WTC11 (cell line): ENCODE measurements at places on chromosomes 16 and 17. TPM values are rescaled to one million over a fixed set of nuclear protein-coding genes. Genes with fewer than 3 reads are reported as not detected.

DNA sequence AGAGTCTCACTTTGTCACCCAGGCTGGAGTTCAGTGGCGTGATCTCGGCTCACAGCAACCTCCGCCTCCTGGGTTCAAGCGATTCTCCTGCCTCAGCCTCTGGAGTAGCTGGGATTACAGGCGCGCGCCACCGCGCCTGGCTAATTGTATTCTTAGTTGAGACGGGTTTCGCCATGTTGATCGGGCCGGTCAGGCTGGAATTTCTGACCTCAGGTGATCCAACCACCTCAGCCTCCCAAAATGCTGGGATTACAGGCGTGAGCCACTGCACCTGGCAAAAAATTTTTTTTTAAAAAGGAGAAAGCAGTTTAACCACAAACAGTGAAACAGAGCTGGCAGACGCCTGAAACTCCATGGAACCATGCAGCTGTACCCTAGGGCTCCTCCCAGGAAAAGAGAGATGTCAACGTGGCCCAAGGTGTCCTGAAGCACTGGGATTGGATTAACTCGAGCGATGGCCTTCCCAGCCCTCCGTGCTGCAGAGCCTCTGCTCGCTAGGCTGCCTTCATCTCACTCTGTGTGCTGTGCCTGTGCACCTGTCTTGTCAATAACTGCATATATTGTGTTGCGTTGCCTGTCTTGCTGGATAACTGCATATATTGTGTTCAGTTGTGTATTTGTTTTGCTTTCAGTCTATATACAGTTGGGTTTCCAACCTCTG, 29.6 kb upstream of the FOXK2 start:
- DNase-seq, result no peak
- H3K36me3 ChIP-seq, result peaks cover 29% of the 10 kb centered on the region
- H3K27ac ChIP-seq, result peak overlapping the region; percentile 6; the same call in 1 of the 2 replicates
- H3K4me3 ChIP-seq, result no peak overlapping the region
- peaks cover 3% of the 10 kb centered on the region; the same call in 1 of the 2 replicates for H3K27me3 ChIP-seq

The PPL gene
- 28.5 to 29.6 TPM (median 28.7 TPM) in 3 replicates for total RNA-seq

The CLEC16A gene
- total RNA-seq, result 14.4 to 16.0 TPM (median 15.4 TPM) in 3 replicates

DNA sequence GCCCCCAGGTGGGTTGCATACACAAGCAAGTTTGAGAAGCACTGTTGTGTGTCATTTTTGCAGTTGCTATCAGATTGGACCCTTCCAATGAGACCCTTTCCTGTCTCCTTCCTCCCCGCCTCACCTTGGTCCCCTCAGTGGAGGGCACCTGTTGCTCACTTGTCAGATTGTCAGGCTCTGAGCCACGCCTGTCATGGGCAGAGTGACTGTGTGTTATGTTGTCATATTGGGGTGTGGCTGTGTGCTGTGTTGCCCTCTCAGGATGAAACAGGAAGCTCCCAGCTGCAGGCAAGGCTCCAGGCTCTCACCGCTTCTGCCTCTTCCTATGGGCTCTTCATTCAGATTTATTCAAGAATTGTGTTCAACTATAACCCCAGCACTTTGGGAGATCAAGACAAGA, 302.9 kb downstream of the CPPED1 start:
- H3K27me3 ChIP-seq, result peaks cover under 1% of the 10 kb centered on the region; the same call in 1 of the 2 replicates
- H3K4me1 ChIP-seq, result no peaks in the 10 kb centered on the region
- H3K27ac ChIP-seq, result no peak overlapping the region
- no peak for DNase-seq
- no peak overlapping the region for H3K4me3 ChIP-seq
- no peaks in the 10 kb centered on the region for H3K36me3 ChIP-seq

DNA sequence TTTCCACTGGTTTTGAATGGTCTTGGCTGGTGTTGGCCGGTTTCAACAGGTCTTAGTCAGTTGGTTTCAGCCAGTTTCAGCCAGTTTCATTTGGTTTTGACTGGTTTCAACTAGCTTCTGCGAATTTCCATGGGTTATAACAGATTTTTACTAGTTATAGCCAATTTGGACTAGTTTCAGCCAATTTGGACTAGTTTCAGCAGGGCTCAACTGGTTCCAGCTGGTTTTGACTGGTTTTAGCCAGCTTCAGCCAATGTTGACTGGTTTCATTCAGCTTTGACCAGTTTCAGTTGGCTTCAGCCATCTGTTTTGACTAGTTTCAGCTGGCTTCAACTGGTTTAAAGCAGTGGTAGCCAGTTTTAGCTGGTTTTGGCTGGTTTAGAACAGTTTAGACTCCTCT, 432.6 kb downstream of the UTP18 start:
- no peaks in the 10 kb centered on the region for H3K4me1 ChIP-seq
- peaks cover 20% of the 10 kb centered on the region for H3K36me3 ChIP-seq
- H3K27me3 ChIP-seq, result peaks cover 8% of the 10 kb centered on the region
- H3K27ac ChIP-seq, result no peak overlapping the region
- no peak for DNase-seq
- H3K4me3 ChIP-seq, result no peak overlapping the region

DNA sequence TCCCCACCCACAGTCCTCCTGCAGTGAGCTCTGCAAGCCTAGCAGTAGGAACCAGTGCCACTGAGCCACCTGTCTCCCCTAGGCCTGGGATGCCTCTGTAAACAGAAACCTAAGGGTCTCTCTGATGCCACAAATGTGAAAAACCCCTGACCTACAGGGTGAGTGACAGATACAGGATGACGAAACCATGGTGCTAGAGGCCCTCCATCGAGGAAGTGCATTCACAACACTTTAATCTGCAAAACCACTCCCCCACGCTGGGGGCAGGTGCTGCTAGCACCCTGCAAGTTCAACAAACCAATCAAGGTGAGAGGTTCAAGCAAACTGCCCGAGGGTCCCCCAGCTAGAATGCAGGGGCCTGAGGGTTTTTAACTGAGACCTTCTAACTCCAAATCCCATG, 59.5 kb downstream of the CDYL2 start:
- no peaks in the 10 kb centered on the region for H3K27me3 ChIP-seq
- no peaks in the 10 kb centered on the region for H3K4me1 ChIP-seq
- H3K36me3 ChIP-seq, result peaks cover 10% of the 10 kb centered on the region

DNA sequence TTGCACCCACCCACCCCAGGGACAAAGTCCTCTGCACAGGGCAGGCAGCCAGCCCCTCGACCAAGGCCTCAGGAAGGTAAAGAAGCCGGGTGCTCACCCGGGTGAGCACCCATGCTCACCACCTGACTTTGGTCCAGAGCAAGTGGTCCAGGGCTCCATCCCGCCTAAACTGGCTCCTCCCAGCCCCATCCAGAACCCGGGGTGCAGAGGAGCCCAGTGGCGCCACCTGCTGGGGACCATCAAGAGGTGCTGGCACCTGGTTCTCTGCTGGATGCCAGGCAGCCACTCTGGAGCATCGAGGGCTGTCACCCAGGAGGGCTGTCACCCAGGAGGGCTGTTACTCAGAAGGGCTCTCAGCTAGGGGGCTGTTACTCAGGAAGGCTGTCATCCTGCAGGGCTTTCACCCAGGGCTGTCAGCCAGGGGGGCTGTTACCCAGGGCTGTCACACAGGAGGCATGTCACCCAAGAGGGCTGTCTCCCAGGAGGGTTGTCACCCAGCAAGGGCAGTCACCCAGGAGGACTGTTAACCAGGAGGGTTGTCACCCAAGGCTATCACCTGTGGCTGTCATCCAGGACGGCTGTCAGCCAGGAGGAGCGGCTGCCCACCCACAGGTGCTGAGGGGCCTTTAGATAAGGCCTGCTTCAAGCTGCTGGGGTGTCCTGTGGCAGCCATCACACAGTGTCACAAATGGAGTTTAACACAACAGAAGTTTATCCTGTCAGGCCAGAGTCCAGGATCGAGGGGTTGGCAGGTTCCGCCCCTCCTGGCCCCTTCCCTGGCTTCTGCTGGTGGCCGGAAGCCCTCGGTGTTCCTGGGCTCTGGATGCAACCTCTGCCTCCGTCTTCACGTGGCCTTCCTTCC, 98.5 kb downstream of the TNFRSF13B start:
- no peaks in the 10 kb centered on the region for H3K36me3 ChIP-seq
- DNase-seq, result peak; percentile 73
- H3K27ac ChIP-seq, result no peak overlapping the region

GRCh38 chr16:81467815-81468214, 23.2 kb downstream of the CMIP start:
- H3K4me3 ChIP-seq, result no peak overlapping the region
- H3K27me3 ChIP-seq, result no peaks in the 10 kb centered on the region
- H3K27ac ChIP-seq, result no peak overlapping the region

The MSLN gene
- 0.20 to 0.55 TPM (median 0.46 TPM) in 3 replicates for total RNA-seq

GRCh38 chr16:3131755-3132377, 3.0 kb upstream of the ZNF213 start:
- H3K27ac ChIP-seq, result peak overlapping the region; percentile 83; the same call in 1 of the 2 replicates
- no peaks in the 10 kb centered on the region for H3K27me3 ChIP-seq
- H3K4me1 ChIP-seq, result peaks cover 38% of the 10 kb centered on the region
- peak overlapping the region; percentile 14 for H3K4me3 ChIP-seq
- peaks cover 9% of the 10 kb centered on the region; the same call in 1 of the 2 replicates for H3K36me3 ChIP-seq

The LLGL1 gene
- 76.0 to 87.8 TPM (median 78.6 TPM) in 3 replicates for total RNA-seq

DNA sequence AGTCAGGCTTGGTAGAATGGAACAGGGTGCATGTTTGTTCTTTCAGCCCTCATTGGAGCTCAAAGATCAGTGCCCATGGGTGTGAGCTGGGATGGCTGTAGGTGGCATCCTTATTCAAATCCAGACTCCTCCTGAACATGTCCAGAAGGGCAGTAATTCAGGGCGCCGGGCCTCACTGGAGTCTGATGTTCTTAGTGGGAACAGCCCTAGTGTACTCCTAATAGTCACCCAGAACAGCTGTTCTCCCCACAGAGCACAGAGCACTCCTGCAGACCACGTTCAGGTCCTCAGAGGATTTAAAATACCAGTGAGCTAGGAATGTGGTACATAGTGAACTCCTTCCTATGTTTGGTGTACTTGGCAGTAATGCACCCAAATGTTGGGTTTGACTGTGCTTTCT, 96.2 kb downstream of the BANP start:
- H3K36me3 ChIP-seq, result peaks cover 35% of the 10 kb centered on the region
- DNase-seq, result no peak
- no peaks in the 10 kb centered on the region for H3K27me3 ChIP-seq
- no peak overlapping the region for H3K4me3 ChIP-seq
- no peaks in the 10 kb centered on the region for H3K4me1 ChIP-seq

- H3K27ac ChIP-seq, result no peak overlapping the region
- no peak overlapping the region for H3K4me3 ChIP-seq
- no peaks in the 10 kb centered on the region for H3K36me3 ChIP-seq
- H3K4me1 ChIP-seq, result peaks cover 15% of the 10 kb centered on the region
- no peaks in the 10 kb centered on the region for H3K27me3 ChIP-seq
- no peak for DNase-seq
Measured at GRCh38 chr17:51439395-51440229, 179.3 kb downstream of the UTP18 start.

- H3K4me1 ChIP-seq, result peaks cover 5% of the 10 kb centered on the region
- no peak for DNase-seq
- peaks cover 4% of the 10 kb centered on the region; the same call in 1 of the 2 replicates for H3K27me3 ChIP-seq
- no peaks in the 10 kb centered on the region for H3K36me3 ChIP-seq
- H3K27ac ChIP-seq, result no peak overlapping the region
- no peak overlapping the region for H3K4me3 ChIP-seq
Measured at GRCh38 chr17:18071751-18072150, 16.0 kb upstream of the DRG2 start.

DNA sequence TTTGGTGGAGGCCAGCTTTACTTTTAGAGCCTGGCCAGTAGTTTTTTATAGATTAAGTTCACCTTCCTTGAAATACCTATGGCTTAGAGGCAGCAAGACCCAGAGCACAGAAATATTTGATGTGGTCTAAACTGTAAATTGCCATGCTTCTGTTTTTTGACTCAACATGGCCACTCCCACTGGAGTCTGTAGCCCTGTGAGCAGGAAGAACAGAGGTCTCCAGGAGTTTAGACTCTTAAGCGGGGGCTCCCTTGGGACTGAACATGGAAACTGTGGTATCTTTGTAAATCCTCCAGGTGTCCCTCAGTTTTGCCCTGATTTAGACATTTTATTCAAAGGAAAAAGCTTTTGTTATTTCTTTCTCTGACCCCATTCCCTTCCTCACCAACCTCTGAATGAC, 145.6 kb downstream of the FTO start:
- no peak overlapping the region for H3K4me3 ChIP-seq
- no peaks in the 10 kb centered on the region for H3K27me3 ChIP-seq
- peaks cover 16% of the 10 kb centered on the region for H3K4me1 ChIP-seq
- no peak overlapping the region for H3K27ac ChIP-seq
